ENCODE measurements at places on chromosomes 4 and X.

- no peak for DNase-seq
Observed at GRCh38 chr4:138097912-138098600, 144.1 kb downstream of the SLC7A11 start.

- no peak for DNase-seq
Observed at GRCh38 chrX:85221361-85221760, 22.2 kb downstream of the SATL1 start.

GRCh38 chr4:74623041-74623440, 171.3 kb downstream of the BTC start:
- peak; percentile 50 for DNase-seq

DNA sequence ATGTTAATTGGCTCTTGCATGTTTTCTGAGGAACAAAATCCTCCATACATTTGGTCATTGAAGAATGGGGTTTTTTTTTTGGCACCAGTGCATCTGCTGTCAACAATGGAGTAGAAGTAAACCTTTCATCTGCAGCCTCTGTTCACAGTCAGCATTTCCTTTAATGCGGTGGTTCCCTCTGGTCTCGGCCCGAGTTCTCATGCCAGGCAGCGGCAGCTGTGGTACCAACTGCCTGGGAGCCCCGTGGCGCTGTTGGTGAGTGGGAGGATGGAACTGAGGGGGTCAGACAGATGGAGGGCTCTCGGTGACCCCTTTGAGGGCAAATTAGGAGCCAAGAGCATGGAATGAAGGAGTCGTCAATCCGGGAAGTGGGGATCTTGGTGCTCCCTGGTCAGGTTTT, 114.7 kb downstream of the AFF1 start:
- no peak for DNase-seq

GRCh38 chrX:68895778-68896177, 67.0 kb downstream of the EFNB1 start:
- DNase-seq: peak; percentile 10

DNA sequence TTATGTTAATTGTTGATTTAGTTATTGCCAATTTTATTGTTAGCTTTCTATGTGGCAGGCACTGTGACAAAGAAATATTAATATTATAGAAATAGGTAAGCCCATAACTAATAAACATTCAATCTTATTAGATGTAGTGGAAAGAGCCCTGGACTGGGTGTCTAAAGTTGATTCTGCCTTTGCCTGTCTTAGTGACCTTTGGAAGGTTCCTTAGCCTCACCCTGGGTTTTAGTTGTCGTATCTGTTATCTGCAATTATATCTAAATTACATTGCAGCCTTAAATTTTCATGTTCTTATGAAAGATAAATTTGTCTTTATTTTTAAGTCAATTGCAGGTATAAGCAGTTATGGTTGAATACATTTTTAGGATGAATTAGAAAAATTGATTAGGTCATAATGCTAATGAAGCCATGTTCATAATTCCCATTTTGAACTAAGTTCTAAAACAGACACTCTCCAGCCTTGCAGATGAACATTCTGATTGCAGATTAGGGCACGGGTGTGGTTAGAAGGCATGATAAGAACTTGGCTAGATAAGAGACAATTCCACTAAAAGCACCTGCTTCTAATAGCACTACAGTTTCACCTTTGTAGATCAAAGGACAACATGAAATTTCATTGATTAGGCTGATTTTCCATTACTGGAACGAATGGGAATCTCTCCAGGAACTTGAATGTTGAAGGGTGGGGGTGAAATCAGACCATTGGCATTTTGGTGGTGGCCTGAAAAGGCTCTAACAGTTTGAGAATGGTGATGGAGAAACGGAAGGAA, 17.3 kb upstream of the ENPEP start:
- no peak for DNase-seq

DNA sequence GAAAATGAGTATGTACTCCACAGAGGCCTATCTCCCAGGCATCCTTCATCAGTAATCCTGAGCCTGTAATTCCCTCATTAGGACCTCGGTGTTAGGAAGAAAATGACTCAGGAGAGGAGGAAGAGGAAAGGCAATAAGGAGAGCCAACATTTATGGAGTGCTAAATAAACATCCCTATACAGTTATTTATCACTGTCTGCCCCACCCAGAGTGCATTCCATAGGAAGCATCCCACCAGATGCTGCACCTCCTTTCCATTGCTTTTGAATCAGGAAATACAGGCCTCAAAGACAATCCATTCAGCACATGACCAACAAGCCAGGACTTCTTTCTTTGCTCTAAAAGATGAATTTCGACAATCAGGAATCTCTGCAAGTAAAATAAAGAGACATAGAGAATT, 47.6 kb downstream of the USP38 start:
- DNase-seq: no peak

- no peak for DNase-seq
Observed at GRCh38 chrX:120287513-120288112, 23.6 kb downstream of the TMEM255A start.

DNA sequence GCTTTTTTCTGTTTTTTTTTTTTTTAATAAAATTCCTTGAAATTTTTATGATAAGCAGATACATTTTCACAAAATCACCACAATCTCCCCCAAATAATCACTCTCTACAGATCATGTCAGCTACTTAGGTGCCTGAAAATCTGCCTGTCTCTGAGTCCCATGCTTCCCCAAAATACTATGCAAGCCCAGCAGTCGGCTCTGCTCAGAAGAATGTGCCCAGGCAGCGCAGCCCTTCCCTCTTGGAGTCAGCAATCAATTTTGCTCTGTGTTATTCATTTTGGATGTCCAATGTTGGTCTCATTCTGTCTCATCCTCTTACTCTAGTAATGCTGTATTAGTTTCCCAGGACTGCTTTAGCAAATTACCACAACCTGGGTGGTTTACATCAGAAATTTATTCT, 24.9 kb upstream of the C1QTNF7 start:
- DNase-seq: no peak

DNA sequence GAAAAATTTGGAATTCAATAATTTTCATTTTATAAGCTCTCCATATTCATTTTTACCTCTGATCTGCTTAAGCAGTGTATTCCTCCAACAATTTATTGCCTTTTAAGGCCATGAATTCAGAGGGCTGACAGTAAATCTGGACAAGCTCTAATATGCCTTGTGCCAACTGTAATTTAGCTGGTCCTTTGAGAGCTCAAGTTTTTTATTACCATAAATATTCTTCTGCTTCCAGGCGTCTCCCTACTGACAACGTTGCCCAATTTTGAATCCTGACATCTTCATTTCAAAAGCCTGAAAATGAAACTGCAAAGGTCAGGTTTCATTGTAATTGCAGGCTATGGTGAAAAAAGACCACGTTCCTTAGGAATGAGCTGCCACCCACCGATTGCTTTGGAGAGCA, 95.8 kb upstream of the GEMIN8 start:
- peak; percentile 0 for DNase-seq

- peak; percentile 9 for DNase-seq
Observed at GRCh38 chr4:181541396-181541795, 701.8 kb upstream of the TENM3 start.

DNA sequence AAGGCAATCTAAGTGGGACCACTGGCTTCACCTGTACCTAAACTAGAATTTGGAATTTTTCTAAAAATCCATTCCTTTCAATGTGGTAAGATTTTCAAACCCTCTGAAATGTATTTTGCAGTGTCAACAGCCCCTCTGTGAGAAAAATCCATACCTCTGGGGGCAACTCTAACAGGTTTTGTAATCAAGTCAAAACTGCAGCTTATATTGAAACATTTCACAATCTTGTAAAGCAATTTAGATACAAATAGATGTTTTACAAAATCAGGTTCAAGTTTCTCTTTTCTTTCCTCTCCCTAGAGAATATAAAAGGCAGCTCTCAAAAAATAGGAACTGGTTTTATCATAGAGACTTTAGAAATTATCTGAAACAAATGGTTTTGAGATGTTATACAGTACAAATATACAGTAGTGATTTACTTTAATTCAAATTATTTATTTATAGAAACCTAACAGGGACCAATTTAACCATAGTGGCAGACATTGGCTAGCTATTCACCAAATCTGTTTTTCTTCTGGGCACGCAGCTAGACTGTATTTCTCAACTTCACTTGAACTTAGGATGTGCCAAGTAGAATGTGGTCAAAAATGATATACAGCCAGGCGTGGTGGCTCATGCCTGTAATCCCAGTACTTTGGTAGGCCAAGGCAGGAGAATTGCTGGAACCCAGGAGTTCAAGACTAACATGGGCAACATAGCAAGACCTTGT, 36.3 kb upstream of the SPINK2 start:
- DNase-seq: no peak

GRCh38 chrX:19683358-19683757, 168.1 kb upstream of the MAP3K15 start:
- DNase-seq: peak; percentile 18

- peak; percentile 27 for DNase-seq
Observed at GRCh38 chr4:177281351-177281909, 28.2 kb upstream of the NEIL3 start.

DNA sequence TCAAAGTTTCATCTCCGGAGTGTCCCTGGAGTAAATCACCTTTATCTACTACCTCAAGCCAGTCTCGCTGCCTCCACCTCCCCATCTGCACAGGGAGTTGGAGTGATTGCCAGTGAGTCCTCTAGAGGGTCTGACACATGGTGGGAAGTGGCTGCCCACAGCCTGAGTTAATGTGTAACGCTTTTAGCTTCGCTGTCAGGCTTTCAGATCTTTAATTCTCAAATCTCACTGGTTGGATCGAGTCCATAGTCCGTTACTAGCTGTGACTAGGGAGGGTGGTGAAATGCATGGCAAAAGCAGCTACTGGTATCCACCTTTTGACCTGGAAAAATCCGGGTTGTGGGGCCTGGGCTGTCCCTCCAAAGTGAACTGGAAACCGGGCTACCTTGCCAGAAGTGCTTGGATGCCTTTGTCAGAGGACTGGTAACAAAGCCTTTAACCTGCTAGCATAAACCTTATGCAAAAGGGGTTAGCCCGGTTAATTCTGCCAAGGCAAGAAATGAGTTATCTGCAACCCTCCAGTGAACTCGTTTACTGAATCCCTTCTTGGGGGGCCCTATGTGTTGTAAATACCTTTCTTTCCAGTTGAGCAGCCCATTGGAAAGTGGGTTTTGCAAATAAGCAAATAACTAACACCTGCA, 5.1 kb upstream of the WDR1 start:
- DNase-seq: no peak

- no peak for DNase-seq
Observed at GRCh38 chrX:50497114-50497513, 26.5 kb upstream of the DGKK start.

- peak; percentile 92 for DNase-seq
Observed at GRCh38 chr4:85790582-85790981, 315.6 kb downstream of the ARHGAP24 start.

Data from fibroblast of skin of scalp (primary cell).